ENCODE measurements at places on chromosomes 11 and 22. TPM values are rescaled to one million over a fixed set of nuclear protein-coding genes. Genes with fewer than 3 reads are reported as not detected.

GAB4 gene
- total RNA-seq: not detected

GRK3 gene
- 0.51 TPM for total RNA-seq

IL17REL gene
- total RNA-seq: 0.17 TPM

DNA sequence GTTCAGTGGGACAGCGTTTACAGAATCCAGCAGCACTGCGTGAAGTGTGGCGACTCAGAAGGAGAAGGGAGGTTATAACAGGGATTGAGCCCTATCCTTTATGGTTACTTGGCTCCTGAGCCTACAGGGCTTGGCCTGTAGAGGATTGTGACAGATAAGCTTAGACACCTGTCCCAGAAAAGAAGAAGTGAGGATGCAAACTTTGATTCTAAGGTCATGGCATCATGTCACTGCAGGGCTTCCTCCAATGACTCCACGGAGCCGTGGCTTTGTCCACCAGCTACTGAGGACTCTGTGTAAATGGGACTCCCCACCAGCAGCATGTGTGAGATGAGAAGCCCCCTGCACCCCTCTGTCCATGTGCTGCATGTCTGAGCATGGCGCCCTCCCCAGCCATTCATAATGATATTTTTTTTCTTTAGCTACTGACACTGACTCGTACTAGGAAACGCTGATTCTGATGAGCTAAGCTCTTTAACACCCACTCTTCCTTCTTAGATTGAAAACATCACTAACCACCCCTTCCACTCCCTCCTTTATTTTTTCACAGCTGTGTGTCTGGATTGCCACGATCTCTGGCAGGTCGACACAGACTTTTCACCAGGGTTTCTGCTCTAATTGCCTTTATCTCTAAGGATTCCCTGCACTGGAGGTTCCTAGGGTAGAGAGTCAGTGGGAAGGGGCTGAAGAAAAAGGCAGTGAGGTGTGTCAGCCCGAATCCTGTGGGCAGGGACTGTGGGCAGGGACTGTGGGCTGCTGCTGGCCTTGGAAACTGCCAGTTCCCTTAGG lies 65.5 kb upstream of the TTC12 start:
- no peak for DNase-seq

DNA sequence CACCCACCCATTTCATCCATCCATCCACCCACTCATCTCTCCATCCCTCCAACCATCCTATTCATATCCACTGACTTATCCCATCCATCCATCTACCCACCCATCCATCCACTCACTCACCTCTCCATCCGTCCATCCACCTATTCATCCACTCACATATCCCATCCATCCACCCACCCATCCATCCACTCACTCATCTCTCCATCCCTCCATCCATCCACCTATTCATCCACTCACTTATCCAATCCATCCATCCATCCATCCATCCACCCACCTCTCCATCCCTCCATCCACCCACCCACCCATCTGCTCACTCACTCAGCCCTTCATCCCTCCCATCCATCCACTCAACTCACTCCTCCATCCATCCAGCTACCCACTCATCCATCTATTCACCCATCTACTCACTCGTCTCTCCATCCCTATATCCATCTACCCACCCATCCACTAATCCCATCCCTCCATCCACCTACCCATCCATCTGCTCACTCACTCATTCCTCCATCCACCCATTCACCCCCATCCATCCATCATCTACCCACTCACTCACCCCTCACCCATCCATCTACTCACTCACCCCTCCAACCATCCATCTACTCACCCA lies 36.2 kb downstream of the TRMU start:
- no peak for DNase-seq
